ENCODE measurements at places on chromosomes 2 and 18. TPM values are rescaled to one million over a fixed set of nuclear protein-coding genes. Genes with fewer than 3 reads are reported as not detected.

The G6PC2 gene
- not detected for total RNA-seq

The RNU2-63P gene
- total RNA-seq, result 174 TPM

The FAM237A gene
- total RNA-seq, result not detected

The ATP6V1C2 gene
- not detected for total RNA-seq

The CDH2 gene
- 111 TPM for total RNA-seq

- peak; percentile 96 for DNase-seq
Measured at GRCh38 chr2:204842661-204843485, 297.6 kb downstream of the PARD3B start.

DNA sequence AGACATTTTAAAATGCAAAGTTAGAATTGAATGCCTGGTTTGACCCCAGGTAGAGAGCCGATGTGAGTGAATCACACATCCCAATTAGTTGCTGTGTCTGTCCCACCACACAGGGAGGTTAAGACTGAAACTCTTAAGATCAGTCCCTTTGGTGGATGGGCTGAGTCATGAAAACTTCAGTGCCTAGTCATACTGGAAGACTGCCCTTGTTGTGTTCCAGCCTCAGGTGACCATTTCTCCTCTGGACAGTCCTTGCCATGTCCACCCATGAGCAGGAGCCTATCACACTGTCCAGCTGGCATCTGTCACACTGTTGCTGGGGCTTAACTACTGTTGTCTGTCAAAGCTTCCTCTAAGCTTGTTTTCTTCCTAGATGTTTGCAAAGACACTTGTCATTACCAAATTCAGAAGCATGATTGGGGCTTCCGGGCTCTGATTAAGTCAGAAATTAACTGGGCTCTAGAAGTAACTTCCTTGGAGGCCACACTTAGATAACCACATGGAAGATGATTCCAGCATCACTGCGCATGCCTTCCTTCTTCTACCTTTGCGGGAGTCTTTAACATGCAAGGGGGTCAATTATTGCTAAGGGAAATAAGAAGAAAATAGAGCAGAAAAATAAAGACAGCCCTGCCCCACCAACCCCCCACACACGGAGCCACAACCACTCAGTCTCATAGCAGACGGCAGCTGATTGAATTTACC, 21.3 kb downstream of the CYRIA start:
- peak; percentile 33 for DNase-seq

DNA sequence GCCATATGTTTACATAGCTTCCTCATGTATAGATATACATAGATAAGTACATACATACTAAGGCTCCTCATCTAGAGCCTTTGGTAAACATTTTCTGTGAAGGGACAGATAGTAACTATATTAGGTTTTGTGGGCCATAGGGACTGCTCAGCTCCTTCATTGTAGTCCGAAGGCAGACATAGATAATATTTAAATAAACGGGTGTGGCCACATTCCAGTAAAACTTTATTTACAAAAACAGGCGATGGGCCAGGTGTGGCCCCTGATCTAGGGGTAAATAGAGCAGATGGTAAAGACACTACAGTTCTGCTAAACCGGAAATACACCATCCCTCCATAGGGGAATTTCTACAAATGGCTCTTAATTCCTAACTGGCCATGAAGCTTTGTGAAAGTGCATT, 7.3 kb downstream of the COQ10B start:
- DNase-seq, result no peak

DNA sequence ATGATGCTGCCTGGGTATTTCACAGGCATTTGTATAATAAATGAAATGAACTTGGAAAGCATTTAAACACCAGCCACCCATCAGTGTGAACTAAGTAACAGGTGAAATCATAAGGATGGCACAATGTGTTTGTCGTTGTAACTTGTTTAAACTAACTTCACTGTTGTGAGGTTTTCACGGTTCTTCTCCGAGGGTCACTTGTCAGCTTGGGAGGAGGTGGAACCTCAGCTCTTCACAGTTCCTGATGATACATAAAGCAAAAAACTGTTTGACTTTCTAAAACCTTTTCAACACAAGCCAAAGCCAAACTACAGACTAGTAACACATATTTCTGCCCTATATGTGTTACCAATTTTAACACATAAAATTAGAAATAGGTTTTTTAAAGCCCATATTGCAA, 13.1 kb downstream of the TMEM18 start:
- no peak for DNase-seq

DNA sequence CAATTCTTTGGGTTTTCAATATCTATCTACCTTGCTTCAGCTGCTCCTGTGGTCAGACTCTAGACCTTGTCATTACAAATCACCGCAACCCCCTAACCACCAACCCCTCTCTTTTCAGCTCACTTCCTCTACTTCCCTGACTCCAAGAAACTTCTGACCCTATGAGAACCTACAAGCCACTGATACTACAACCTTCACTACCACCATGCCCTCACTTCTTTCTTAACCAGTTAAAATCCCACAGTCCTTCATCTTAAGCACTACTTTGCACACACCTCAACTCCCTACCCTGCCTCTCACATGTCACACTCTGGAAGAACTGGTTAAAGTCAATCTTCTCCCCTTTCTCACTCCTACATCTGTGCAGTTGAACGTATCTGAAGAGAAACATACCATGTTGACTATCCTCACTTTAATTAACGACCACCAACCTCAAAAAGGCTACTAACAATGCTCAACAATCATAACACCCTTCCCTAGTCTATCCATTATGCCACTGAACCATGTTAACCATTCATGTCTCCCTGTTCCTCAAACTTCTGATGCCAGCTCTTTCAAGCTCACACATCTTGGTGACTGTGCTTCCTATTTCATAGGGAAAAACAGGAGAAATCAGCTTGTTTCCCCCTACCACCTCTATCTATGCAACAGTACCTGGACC, 12.6 kb downstream of the EIF2AK3 start:
- DNase-seq, result no peak

GRCh38 chr2:97704989-97705388, 8.4 kb upstream of the ZAP70 start:
- no peak for DNase-seq

DNA sequence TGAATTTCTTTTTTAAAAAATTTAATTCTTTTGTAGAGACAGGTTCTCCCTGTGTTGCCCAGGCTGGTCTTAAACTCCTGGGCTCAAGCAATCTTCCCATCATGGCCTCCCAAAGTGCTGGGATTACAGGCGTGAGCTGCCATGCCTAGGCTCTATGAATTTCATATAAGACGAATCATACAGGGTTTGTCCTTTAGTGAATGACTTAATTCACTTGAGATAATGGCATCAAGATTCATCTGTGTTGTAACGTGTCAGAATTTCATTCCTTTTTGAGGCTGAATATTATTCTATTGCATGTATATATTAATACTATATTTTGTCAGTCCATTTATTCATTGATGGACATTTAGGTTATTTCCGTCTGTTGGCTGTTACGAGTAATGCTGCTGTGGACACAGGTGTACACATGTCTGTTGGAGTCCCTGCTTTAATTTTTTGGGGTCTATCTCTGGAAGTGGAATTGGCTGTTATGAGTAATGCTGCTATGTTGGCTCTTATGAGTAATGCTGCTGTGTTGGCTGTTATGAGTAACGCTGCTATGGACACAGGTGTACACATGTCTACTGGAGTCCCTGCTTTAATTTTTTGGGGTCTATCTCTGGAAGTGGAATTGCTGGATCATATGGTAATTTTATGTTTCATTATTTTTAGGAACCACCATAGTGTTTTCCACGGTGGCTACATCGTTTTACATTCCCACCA, 210.6 kb downstream of the CAMKMT start:
- DNase-seq, result peak; percentile 12

GRCh38 chr2:221533299-221533698, 38.8 kb downstream of the EPHA4 start:
- no peak for DNase-seq

Measured in IMR-90 (cell line).